Lower lobe of right lung (tissue), 2 donors: ENCODE measurements at places on chromosomes 3 and 15. TPM values are rescaled to one million over a fixed set of nuclear protein-coding genes. Genes with fewer than 3 reads are reported as not detected.

The ARPIN gene
- 30.9 TPM for total RNA-seq

The SLC9C1 gene
- not detected for total RNA-seq

The TGM5 gene
- total RNA-seq: 0.32 TPM

GRCh38 chr15:85097250-85097649 lies 115.6 kb downstream of the PDE8A start:
- no peak for DNase-seq

DNA sequence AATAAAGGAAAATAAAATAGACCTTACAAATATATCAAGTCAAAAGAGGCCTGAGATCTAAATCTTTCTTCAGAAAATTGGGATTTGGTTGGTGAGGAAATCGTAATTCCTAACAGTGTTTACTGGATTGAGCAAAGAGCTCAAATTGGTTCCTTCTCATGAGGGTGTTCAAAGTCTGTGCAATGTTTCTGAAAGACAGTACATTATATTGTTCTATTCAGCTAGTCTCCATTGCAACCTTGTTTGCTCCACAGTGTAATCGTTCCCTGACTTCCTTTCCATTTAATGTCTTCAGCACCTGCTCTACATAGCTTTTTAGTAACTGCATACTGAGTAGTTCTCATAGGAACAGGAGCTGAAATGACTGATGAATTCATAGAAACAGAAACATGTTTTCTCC lies 326.8 kb downstream of the SUCLG2 start:
- no peak for DNase-seq

The TNFSF10 gene
- total RNA-seq: 168 TPM

DNA sequence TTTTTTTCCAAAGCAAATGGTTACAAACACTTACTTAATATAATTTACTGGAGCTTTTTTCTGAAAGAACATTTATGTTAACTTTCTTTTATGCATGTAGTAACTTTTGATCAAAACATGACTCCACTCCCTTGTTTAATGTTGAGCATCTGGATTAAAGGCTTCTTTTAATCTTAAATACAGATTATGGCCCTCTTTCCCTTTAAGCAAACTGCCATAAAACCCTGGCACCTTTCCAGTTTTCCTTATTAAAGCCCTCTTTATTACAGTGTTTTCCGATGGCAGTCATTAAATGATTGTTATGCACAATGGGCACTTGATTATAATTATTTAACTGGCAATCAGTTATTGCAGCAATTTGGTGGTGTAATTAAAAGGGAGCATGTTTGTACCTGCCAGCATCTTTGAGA lies 167.0 kb downstream of the VGLL4 start:
- DNase-seq: no peak

The RBP2 gene
- total RNA-seq: 3.1 TPM

- DNase-seq: no peak
These were observed 629.7 kb downstream of the NTRK3 start for GRCh38 chr15:87626860-87627259.

DNA sequence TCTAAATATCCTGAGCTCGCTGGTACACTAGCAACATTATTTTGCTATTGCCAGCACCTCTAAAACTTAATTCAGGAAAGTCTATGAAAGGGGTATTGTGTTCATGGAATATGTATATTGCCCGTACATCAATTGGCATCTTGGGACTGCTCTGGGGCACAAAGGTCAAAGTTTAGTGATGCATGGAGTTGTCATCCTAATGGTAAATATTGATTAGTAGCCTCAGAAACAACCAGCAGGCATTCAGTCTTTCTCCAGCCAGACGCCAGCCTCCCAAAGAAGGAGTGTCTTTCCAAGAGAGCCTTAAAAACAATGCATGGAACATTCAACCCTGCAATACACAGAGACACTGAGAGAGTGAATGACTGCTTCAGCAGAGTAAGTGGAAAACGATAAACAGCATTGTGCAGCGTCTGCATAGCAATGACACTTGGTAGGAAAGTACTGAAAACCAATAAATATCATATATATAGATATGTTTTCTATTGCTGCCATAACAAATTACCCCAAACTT lies 377.3 kb downstream of the SHQ1 start:
- DNase-seq: no peak

DNA sequence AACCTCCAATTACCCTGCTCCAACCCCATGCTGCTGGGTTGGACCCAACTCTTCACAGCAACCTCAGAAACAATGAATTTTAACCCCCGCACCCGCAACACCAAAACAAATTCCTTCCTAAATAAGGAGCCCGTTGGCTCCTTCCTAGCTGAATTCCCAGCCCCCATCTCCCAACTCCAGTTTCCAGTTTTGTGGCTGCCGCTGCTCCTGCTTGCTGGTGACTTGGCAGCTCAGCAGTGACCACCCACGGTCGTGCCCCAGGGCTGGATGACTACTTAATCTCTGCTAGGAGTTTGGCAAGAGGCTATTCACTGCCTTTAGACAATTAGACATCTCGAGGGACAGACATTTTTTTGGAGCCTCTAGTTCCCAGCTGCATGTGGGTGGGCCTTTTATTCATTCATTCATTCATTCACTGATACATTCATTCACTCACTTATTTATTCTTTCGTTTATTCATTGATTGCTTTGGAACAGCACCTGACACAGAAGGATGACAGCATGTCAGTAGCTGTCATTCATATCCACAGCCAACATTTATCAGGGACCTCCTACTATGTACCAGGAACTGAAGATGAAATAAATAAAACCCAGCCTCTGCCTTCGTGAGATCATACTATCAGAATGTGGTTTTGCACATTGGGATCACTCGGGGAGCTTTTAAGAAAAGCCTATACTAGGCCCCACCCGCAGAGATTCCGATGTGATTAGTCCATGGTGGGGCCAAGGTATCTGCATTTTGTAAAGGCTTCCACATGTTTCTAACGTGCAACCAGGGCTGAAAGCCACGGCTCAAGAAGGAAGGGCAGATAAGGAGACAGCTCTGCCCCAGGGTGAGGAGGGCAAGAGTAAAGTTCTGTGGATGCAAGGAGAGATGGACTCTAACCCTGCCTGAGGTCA lies 256.5 kb downstream of the SHQ1 start:
- DNase-seq: no peak

GRCh38 chr15:80455051-80455648 lies 51.0 kb downstream of the ARNT2 start:
- no peak for DNase-seq

GRCh38 chr15:81530271-81530691 lies 156.3 kb upstream of the TMC3 start:
- DNase-seq: no peak

DNA sequence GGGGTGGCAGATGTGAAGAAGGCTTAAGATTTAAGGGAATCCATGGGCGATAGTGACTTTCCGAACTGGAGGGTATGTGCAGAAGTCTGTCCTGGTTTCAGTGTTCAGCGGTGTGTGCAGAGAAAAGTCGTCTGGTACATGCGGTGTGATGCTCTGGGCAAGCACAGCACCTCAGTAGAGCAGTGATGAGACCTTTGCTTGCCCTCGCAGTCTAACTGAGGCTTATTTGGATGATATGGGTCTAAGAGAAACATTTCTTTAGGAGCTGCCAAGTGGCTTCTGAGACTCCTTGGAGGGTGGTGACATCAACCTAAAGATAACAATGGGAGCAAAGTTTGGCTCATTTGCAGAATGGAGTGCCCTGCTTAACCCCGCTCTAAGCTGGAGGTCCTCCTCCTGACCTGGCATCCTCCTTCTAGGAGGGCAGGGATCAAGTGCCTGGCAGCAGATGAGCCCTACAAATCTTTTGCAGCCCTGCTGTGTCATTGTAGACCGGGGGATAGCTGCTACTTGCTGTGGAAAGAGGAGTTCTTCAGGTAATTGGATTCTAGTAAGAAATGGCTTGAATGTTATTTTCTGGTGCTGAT lies 228.1 kb upstream of the AZI2 start:
- no peak for DNase-seq
